ENCODE measurements at places on chromosomes 16 and 17.

- no peak for DNase-seq
Measured at GRCh38 chr17:16250635-16251034, 33.6 kb downstream of the PIGL start.

GRCh38 chr17:49995055-49995738, at the start of gene DLX3:
DLX3 (minus strand) TSS chr17:49995224; CDS start chr17:49994998, 226 bp downstream.
- DNase-seq: peak; percentile 78

DNA sequence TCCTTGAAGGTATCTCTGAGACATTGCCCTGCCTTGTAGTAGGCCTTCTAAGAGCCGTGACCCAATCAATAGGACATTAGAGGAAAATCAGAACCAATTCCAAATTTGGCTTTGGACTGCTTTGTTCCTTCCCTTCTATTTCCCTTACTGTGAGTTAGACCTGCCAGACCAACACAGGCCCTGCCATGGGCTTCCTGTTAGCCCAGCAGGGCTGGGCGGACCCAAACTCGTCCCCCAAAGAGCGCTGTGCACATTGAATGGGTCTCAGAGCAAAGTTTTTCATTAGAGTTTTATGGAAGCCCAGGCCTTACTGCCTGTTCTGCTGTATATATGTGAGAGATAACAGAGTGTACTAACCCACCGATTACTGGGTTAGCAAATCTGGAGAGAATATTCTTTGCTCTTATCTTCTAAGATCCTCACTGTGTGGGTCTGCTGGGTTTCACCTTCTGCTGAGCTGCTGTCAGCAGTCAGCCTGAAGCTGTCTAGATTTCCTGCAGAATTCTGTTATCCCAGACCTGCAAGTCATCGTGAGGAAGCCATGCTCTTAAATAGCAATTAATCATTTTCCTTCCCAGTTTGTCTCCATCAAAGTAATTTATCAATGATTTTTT, 5.7 kb downstream of the ARHGAP44 start:
- no peak for DNase-seq

GRCh38 chr16:11121914-11122692, 133.9 kb downstream of the SOCS1 start:
- DNase-seq: no peak

DNA sequence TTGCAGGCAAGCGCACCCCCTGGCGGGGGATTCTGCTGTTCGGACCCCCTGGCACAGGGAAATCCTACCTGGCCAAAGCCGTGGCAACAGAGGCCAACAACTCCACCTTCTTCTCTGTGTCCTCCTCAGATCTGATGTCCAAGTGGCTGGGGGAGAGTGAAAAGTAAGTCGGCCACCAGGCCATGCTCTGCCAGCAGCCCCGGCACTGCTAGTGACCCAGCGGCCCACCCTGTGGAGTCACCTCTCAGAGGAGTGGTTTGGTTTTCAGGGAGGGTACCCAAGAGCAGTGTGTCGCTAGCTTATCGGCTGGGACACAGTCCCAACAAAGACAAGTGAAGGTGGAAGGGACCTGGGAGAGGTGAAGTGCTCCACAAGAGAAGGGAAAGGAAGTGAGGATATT, 8.2 kb downstream of the VPS4A start:
- DNase-seq: no peak

DNA sequence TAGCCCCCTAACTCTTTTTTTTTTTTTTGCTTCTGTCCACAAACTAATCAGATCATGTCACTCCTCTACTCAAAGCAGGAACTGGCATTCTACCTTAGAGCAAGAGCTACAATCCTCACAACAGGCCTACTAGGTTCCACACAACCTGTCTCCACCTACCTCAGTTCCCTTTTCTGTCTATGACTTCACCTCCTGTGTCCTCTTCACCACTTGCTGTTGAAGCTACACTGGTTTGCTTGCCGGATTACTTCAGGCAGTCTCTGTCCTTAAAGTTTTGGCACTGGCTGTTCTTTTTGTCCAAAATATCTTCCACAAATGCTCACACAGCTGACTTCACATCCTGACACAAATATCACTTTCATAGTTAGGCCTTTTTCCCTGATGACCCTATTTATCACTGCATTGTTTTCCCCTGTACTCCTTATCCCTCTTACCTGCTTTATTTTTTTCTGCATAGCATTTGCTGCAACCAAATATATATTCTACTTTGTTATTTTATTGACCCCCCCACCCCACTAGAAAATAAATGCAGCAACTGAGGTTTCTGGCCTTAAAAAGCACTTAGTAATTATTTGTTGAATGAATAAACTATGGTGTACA, 72.0 kb downstream of the KANSL1 start:
- no peak for DNase-seq

DNA sequence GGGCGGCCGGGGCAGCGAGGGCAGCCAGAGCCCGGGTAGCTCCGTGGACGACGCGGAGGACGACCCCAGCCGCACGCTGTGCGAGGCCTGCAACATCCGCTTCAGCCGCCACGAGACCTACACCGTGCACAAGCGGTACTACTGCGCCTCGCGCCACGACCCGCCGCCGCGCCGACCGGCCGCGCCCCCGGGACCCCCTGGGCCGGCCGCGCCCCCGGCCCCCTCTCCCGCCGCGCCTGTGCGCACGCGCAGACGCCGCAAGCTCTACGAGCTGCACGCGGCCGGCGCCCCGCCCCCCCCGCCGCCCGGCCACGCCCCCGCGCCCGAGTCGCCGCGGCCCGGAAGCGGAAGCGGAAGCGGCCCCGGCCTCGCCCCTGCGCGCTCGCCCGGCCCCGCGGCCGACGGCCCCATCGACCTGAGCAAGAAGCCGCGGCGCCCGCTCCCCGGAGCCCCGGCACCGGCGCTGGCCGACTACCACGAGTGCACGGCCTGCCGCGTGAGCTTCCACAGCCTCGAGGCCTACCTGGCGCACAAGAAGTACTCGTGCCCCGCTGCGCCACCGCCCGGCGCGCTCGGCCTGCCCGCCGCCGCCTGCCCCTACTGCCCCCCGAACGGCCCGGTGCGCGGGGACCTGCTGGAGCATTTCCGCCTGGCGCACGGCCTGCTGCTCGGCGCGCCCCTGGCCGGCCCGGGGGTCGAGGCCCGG, 36.1 kb upstream of the ZC3H18 start:
- peak; percentile 75 for DNase-seq

DNA sequence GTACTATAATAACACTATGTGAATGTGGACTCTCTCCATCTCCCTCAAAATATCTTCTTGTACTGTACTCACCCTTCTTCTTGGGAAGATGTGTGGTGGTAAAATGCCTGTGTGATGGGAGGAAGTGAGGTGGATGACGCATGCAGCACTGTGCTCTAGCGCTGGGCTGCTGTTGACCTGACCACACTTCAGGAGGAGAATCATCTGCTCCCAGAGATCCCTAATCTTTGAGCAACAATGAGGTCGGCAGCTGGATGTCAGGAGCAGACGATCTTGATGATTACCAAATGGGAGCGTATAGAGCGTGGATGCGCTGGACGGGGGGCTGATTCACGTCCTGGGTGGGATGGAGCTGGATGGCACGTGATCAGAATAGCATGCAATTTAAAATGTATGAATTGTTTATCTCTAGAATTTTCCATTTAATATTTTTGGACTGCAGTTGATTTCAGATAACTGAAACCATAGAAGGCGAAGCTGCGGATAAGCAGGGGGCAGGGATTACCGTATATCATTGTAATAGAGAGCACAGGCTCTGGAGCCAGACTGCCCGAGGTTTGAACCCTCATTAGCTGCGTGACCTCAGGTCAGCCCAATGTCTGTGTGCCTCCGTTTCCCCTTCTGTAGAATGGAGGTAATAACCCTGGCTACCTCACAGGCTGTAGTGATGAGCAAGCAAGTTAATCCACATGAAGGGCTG, 23.7 kb upstream of the CYLD start:
- no peak for DNase-seq

- no peak for DNase-seq
Measured at GRCh38 chr16:86755571-86756006, 177.2 kb downstream of the FOXL1 start.

DNA sequence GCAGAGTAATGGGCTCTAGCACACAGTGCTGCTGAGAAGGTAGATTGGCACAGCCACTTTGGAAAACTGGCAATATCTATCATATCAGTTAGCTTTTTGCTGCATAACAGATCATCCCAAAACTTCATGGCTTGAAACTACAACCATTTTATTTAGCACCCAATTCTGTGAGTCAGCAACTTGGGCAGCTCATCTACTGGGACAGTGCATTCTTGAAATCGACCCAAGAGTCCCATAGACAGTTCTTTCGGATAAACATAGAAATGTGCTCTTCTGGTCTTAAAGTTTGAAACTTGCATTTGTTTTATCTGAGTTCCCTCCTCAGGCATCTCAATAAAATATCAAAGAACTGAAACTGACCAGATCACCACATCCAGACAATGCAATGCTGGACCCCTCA, 76.7 kb downstream of the CEP112 start:
- DNase-seq: no peak

DNA sequence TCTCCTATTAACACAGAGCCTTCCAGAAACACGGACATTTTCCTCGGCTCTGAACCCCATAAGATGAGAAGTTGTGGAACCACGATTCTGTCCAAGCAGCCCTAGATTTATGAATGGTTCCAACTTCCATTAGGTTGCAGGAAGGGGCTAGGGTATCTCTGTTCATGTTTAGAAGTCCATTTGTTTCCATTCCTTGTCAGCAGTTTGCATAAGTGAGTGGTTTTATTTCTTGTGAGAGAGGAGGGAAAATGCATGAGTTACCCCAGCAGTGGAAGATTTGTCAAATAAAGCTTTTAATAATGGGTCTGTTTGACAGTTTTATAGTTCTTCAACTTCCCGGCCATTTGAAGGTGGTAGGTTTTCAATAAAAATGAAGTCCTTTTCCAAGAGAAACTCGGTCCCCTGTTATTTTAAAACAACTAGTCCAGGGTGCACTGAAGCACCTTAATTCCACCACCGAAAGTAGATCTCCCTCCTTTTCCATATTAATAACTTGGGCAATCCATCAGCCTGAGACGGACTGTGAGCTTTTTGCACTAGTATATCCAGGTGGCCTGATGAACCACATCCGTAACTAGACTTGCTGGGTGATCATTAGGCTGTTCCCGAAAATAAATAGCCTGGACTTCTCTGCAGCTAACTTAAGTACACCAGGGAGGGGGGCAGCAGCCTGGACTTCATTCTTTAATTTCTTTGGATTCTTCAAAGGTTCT, 181.3 kb downstream of the TMEM114 start:
- no peak for DNase-seq

DNA sequence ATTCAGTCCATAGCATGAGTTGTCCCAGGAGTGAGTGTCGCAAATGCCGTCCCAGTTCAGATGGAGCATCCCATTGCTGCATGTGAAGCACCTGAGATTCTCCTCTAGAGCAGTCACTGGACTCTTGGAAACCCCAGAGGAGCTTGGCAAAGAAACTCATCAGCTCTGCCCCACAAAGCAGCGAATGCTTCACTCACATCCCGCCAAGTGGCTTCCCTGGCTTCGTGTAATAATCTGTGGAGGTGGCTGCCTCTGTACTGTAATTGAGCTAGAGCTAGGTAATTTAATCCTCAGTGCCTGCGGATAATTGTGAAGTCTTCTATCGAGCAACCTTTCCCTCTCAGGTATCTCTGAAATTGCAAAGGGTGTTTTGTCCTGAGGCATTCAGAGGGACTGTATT, 107.1 kb downstream of the SNX29 start:
- DNase-seq: no peak

DNA sequence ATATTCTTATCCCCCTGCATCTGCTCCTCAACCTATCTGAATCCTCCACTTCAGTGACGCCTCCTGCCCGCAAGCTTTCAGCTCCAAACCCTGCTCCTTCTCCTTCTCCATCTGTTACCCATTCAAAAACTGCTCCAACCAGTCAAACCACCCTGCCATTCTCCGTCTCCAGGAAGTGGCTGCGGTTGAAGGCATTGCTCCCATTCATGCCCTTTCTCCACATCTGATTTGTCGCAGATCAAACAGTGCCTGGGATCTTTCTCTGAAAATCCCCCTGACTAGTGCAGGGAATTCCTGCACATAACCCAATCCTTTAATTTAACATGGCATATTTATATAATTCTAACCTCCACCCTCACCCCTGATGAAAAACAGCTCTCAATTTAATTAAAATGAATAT, 56.3 kb downstream of the SLFN5 start:
- no peak for DNase-seq

DNA sequence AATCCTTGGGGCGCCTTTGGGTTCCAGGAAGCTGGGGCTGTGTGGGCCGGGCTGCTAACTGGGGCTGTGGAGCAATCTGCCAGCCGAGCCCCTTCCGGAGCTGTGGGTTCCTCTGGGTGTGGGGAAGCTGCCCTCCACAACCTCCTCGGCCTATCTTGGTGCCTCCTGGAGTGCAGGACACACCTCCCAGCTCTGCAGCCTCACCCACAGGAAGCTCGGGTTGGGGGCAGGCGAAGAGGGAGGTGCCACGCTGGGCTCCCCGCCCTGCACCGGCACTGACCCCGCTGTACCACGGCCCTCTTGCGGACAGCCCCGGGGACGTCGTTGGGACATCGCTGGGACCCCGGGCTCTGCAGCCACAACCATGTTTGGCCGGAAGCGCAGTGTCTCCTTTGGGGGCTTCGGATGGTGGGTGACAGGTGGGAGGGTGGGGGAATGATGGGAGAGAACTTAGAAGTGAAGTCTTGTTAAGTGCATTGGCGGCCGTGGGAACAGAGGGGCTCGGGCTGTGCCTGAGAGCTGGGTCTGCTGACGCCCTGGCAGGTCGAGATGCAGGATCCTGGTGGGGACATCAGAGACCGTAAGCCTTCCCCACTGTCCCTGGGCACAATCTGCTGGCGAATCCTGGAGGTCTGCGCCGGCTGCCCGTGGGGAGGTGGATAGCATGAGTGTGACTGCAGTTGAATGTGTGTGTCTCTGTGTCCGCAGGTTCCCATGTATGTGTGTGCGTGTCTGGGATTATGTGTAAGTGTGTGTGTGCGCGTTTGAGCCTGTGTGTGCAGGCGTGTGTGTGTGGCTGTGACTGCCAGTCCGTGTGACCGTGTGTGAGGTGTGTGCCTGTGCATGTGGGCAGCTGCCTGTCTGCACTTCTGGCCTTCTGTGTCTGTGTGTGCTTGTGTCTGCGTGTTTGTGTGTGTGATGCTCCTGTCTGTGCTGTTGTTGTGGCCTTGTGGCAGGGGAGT, at the start of gene RAP1GAP2:
RAP1GAP2 (plus strand) TSS at position 275 of the 962 bp plus-strand sequence; CDS start at position 365, 90 bp downstream.
- no peak for DNase-seq

GRCh38 chr16:19842426-19843157, 42.1 kb downstream of the GPRC5B start:
- DNase-seq: no peak

GRCh38 chr17:51913491-51914205, 244.9 kb downstream of the CA10 start:
- DNase-seq: no peak
